ENCODE measurements at places on chromosomes 12 and 14.

DNA sequence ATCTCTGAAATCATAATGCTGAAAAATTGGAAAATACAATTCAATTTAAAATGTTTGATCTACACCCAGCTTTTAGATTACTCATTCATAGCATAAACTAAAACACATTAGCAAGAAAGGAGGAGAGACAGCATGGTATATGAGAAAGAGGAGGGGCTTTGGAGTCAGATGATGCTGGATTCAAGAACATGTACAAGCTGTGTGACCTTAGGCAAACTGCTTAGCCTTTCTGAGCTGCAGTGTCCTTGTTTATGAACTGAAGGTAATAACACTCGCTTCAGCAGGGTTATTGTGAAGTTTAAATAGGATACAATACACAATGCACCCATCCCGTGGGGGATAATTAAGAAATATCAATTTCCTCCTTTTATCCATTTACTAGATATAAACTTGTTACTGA lies 79.2 kb downstream of the MAP1LC3B2 start:
- DNase-seq = no peak

- peak; percentile 6 for DNase-seq
These were observed 463.3 kb upstream of the FOXG1 start for GRCh38 chr14:28303248-28303647.

DNA sequence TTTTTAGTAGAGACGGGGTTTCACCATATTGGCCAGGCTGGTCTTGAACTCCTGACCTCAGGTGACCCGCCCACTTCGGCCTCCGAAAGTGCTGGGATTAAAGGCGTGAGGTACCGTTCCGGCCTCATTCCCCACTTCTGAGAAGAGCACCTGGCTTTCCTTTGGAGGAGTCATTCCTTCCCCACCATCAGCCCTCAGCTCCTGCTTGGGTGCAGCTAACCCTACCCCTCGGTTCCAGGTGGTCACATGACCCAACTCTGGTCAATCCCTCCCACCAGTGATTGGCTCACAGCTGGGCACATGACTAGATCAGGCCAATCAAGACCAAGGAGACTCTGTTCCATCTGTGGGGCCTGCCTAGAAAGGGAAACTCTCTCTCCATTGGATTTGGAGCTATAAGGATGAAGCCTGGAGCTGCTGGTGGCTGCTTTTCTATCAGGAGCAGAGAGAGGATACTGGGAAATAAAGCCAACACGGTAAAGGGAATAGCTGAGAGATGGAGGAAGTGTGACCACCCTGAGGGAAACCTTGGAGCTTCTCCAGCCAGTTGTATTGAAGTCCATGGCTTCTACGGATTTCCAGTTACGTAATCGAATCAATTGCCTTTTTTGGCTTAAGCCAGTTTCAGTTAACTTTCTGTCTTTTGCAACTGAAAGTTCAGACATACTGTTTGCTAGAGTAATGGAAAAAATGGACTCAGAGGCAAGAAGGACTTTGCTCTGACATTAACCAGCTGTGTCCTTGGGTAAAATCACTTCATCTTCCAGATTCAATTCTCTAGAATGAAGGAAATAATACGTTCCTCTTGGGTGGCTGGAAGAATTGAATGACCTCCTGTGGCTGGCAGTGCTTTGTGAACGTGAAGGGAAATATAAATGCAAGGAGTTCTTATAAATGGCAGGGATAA lies 19.7 kb upstream of the IFT81 start:
- DNase-seq = no peak

DNA sequence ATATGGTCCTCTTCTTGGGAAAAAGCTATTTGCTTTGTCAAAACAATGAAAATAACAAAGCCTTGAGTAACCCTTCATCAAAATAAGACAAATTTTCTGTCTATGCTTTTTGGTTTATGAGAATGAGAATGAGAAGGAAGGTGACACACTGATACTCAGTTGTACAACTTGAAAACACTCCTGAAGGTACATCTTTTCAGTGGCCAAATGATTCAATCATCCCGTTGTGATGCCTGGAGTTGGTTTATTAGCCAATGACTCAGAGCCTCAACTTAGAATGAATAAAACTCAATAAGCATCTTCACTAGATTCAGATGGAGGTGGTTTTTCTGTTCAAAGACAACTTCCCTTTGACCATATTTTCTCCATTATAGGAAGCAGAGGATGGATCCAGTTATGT lies 7.8 kb upstream of the CALM1 start:
- DNase-seq = no peak

GRCh38 chr12:65784289-65785015 lies 39.8 kb upstream of the HMGA2 start:
- DNase-seq = no peak

- no peak for DNase-seq
These were observed 416.2 kb downstream of the C12orf50 start for GRCh38 chr12:87612996-87613395.

DNA sequence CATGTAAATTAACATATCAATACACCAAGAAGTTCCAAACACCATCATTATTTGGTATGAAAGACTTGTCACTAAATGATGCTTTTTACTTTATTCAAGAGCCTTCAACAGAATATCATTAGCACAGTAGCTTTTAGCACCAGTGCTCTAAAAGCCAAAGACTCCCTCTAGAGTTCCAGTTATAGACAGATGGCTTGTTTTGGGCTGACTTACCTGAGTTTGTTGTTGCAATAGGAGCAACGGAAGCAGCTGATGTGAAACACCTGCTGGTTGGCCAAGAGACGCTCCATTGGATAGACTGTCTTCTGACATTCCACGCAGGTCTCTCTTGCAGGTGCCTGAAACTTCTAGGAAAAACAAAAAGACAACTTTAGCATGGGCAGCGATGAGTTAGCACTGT lies 14.5 kb upstream of the CERS5 start:
- no peak for DNase-seq

- DNase-seq = no peak
These were observed 25.6 kb downstream of the SINHCAF start for GRCh38 chr12:31300341-31300740.

DNA sequence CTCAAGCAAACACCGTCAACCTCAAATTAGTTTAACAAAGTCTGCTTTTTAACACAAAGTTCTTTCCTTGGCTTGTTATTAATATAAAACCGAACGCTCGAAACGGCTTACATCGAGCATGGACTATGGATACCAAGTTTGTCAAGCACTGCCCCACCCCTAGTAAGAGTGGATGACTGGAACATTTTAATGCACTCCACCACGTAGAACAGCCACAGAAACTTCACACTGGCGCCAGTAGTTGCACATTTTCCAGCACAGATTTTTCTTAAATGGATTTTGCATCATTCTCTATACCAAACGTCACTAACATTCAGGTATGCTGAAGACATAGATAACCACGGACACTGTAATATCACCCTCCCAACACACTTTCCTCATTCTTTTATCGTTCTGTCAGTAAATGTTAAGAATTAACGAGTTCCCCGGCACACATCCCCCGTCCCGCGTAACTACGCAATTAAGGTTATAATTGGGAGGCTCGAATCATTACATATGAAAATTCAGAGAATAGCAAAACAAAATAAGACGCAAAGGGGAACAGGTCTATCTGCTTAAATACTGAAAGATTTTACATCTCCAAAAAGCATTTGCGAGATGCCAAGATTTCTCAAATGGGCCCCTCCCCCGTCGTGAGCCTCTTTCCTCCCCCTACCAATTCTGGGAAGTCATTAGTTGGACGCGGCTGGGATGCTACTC lies 990 bp downstream of the FERMT2 start:
- no peak for DNase-seq

GRCh38 chr14:95739356-95739755 lies 25.4 kb upstream of the TCL1A start:
- DNase-seq = no peak

DNA sequence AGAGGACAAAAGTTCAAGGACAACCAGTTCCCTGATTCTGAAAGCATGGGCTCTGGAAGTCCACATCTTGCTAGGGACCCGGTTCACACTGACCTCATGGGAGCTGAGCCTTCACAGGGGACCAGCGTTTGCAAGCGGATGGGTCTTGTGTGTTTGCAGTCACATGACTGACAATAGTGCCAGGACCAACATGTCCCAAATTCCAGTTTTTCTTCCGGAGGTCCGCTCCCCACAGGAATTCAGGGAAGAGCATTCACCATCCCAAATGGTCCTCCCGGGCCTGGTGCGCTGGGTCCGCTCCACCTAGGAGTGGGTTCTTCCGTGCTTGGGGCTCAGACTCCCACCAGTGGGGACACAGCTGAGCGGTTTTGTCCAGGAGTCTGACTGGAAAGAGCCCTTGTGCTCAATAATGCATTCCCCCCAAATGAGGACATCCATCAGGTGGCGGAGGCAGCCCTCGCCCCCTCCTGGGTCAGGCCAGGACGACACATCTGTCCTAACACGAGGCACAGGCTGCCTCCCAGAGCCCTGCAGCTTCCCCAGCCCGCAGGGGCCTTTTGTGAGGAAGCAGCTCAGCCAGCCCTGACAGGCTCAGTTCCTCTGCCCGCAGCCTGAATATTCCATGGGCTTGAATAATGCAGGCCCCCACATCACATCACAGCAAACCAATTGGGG lies 91.8 kb upstream of the BCL11B start:
- DNase-seq = no peak

- DNase-seq = peak; percentile 16
These were observed 31.1 kb upstream of the MAP1LC3B2 start for GRCh38 chr12:116528065-116528464.

DNA sequence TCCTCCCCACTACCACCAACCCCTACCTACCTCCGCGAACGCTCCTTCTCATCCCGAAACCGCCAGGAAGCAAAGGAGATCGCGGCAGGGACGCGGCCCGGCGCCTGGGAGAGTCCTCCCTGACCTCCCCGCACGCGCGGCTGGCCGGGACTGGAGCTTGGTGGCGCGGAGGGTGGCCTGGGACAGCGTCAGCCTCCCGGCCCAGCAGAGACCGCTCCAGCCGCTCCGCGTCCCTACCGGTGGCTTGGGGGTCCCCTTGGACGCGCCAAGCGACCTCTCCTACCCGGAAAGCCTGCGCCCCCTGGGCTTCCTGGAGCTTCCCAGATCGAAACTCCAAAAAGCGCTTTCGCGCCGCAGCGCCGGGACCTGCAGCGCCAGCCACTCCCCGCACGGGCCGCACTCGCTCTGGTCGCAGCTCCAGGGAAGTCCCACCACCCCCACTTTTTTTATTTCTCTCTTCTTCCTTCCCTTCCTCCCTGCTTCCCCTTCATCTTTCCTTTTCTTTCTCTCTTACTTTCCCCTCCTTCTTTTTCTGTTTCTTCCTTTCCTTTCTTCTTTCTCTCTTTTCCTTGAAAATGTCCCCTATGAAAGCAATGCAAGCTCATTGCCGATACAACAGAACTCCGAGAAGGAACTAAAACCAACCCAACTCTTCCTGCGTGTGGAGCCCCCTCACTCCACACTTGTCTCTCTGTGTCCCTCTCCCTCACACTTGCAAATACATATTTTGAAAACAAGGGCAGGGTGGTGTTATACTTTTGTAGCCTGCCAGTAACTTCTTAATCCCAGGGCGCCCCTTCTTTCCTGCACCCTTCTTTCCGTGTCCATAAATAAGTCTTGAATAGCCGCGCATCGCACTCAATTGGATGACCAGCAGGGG lies 3.8 kb downstream of the DIO3 start:
- DNase-seq = no peak

GRCh38 chr14:90609376-90609775 lies 206.9 kb downstream of the TTC7B start:
- no peak for DNase-seq

DNA sequence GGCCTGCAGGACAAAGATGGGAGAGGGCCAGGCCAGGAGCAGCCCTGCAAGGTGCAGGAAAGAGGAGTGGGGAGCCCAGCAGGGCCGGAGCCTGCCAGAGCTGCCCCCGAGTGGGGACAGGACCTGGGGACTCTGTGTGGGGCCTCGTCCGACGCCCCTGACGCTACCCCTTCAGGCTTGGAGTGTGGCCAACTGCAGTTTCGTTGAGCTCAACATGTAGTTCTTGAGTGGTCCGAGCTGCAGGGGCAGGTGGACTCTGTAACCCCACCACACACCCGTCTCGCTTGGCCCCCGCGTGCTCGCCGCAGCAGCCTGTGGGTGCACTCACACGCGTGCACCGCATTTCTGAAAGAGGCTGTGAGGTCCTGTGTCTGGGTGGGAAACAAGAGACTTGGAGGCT lies 2.0 kb downstream of the ASPG start:
- no peak for DNase-seq

GRCh38 chr12:124620606-124621295 lies 53.3 kb upstream of the NCOR2 start:
- no peak for DNase-seq

DNA sequence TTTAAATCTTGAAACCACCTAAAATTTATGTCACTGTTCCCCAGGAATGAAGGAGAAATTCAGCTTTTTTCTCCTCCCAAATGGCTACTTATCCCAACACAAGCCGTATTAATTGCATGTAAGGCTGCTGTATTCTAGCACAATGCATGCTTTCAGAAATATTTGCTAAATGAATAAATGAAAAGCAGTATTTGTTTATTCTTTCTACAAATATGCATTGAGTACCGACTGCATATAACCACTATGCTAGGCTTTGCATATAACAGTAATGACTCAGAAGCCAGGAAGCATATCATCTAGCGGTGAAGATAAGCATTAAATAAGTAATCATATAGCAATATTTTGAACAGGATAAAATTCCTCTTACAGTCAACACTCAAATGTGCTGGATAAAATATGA lies 5.7 kb upstream of the LRR1 start:
- no peak for DNase-seq

- no peak for DNase-seq
These were observed 1.5 kb downstream of the TMEM132C start for GRCh38 chr12:128268379-128268995.

GRCh38 chr12:32742133-32742532 lies 13.6 kb downstream of the YARS2 start:
- DNase-seq = no peak

DNA sequence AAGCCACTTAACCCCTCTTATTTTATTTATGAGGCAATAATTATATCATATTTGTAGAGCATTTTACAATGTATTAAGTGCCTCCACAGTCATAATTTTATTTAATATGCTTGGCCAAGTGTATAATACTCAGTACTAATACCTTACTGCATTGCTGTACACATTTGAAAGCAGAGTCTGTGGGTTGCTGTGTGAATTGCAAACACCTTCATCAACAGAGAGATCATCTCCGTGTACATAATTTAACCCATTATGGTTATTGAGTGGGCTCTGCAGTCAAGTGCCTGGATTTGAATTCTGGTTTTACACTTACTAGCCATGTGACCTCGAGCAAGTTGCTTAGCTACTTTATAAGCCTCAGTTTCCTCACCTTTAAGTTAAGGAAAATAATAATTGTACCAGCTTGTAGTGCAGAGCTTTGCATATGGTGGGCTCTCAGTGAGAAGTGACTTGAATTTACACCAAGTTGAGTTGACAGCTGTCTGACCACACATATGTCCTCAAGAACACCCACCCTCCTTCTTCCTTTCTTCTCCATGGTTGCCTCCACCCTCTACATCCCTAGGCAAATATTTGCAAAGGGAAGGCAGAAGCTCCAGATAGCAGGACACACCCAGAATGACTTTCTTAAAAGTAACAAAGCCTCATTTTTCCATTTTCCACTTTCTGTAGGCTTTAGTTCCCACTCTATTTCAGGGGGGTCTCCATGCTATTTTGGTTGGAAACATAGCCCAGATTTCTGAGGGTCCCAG lies 12.3 kb downstream of the CRACR2A start:
- peak; percentile 36 for DNase-seq

- peak; percentile 17 for DNase-seq
These were observed 1.9 kb downstream of the DAAM1 start for GRCh38 chr14:59190372-59190771.

All from HT-29 (cell line).